ENCODE measurements at places on chromosomes 3 and 15.
A peak's percentile ranks its signal among the peaks of the same experiment; 100 is the strongest.

GRCh38 chr3:117355566-117355965 lies 646.0 kb downstream of the TUSC7 start:
- peak; percentile 50 for DNase-seq

GRCh38 chr15:98740963-98741362 lies 92.6 kb downstream of the IGF1R start:
- DNase-seq = no peak

DNA sequence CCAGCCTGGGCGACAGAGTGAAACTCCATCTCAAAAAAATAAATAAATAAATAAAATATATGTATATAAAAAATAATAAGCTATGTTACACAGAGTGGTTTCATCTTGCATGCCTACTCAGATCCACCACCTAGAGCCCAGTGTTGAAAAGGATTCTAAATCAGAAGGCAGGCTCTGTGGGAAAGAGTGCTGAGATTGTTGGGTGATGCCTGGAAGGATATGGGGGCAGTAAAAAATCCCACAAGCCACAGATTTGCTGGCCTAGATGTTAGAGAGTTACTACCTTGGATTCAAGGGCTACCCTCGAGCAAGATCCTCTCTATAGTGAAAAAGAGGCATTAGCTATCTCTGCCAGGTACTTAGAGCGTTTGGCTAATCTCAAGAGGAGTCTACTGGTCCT lies 144.3 kb downstream of the STAC start:
- DNase-seq = no peak

- DNase-seq = no peak
These were observed 21.3 kb downstream of the SLC35G2 start for GRCh38 chr3:136840252-136840651.

DNA sequence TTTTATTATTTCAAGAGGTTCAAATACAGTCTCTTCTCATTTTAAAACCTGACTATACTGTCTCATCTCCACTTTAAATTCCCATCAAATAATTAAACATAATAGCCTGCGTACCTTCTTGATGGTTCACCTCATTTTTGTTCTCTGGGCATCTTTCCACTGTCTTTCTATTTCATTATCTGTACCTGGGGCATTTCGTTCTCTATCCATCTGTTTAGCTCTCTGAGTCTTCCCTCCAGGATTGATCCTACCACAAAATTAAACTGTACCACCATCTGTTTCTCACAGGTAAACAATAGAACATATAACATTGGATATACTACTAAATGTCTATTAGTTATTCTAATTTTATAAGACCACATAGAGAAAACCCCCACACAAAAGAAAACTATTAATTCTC lies 1331.4 kb downstream of the NSUN3 start:
- no peak for DNase-seq

GRCh38 chr15:62770752-62771151 lies 271.8 kb upstream of the TPM1 start:
- no peak for DNase-seq

GRCh38 chr3:133747907-133748639 lies 1.9 kb downstream of the TF start:
- no peak for DNase-seq

GRCh38 chr3:25038922-25039321 lies 389.1 kb upstream of the RARB start:
- DNase-seq = no peak

DNA sequence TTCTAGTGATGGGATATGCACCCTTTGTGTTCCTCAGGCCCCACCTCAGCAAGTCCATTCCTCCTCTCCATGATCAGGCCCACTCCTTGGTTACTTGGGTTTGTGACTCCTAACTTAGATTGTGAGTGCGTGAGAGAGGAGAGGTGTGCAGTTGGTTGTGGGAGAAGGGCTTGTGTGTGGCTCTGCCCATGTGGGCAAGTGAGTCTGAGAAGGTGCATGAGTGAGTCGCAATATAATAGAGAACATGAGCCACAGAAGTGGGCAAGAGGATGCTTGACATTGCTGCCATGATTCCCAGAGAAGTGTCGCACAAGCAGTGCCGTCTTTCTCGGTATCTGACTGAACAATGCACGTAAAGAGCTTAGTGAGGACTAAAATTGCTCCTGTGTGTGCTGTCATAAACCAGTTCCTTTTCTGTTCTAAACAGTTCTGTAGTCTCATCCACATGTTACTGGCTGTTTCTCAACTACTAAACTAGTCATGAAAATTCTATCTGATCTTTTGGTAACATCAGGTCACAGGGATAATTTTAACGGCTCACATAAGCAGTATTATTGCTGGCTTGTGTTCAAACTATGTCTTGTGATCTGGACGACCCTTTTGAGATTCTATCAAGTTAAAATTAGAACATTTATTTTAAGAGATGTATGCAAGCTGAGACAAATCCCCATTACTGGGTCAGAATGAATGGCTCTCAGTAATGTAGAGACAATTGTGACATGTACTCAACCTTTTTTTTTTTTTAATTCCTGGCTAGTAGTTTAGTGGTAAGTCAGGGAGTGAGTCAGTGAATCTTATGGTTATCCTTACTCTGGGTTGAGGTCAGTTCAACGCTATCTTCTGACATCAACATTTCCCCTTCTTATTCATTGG lies 25.6 kb downstream of the GYG1 start:
- DNase-seq = no peak

GRCh38 chr15:69954666-69955065 lies 143.1 kb downstream of the TLE3 start:
- DNase-seq = no peak

GRCh38 chr3:162192340-162193029 lies 695.9 kb downstream of the OTOL1 start:
- no peak for DNase-seq

GRCh38 chr15:91956026-91956723 lies 102.7 kb downstream of the SLCO3A1 start:
- DNase-seq = no peak

DNA sequence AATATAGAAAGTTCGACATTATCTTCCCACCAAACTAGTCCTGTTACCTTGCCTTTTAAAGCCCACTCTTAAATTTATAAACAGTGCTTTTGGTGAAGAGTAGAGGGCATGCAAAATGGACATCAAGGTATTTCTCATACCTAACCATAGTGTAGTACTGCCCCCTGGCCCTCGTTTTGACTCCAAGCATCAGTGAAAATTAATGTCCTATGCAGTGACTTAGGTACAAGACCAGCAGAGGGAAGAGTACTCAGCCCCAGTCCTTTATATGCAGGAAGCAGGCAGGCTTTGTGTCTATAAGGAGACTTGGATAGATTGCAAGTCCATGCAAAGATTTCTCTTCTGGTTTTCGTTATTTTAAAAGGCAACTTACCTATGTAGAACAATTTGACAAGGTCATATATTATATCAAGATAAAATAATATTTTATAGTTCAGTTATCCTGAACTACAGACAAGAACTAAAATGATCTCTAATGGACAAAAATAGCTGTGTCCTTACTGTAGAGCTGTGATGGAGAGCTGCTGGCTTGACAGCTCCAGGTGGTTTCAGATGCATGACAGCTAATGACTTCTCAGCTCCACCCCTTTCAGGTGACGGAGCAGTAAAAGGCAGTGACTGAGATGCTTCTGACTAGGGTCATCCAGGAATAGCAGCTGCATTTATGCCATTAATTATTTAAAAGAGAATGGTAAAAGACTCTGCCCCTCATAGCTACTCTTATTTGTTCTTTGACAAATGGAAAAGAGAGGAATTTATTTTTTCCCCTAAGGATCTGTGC lies 646.1 kb downstream of the SQOR start:
- DNase-seq = peak; percentile 6

DNA sequence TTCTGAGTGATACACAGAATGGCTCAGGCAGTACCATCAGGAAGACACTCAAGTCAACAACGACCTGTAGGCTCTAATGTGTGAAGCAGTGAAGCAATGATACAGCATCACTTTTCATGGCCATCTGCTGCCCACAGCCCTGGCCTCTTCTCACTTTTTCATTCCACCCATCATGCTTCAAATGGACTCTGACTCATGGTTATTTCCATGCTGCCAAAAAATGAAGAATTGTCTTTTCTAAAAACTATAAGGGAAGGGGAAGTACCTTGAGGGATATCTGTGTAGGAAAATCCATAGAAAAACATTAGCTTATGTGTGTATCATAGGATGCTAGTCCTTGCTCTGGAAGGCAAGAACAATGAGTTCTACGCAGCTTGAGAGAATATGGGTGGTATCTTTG lies 11.5 kb downstream of the HGD start:
- DNase-seq = no peak

DNA sequence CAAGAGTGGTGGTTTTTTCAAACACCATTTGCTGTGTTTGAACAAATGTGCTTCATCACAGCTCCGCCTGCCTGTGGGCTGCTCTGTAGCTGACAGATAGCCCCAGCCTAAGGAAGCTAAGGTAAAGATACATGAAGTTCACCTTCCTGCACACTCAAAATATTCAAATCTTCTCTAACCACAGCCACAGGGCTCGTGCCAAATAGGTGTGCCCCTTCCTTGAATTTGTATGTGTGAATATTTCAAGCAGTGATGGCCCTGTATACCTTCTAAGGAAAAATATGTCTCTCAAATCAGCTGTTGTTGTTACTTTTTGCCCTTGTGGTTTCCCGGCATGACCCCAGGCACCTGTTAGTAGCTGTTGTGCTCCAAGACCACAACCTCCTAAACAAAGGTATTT lies 92.8 kb downstream of the CCNL1 start:
- no peak for DNase-seq

DNA sequence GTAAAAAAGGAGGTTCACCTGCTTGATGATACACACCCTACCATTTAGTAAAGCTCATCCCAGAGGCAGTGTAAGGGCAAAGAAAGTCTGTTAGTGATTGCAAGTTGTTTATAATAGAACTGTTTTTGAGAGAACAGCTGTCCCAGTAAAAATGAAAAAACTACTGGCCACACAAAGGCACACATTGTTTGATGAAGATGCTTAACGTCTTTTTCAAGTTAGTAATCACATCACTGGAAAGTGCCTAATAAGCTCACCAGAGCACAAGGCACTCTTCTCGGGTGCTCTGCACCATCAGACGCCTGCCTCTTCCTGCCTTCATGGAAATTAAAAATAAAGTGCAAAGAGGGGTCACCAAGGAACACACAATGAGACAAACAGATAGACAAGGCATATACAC lies 186.9 kb downstream of the PDZRN3 start:
- DNase-seq = no peak

DNA sequence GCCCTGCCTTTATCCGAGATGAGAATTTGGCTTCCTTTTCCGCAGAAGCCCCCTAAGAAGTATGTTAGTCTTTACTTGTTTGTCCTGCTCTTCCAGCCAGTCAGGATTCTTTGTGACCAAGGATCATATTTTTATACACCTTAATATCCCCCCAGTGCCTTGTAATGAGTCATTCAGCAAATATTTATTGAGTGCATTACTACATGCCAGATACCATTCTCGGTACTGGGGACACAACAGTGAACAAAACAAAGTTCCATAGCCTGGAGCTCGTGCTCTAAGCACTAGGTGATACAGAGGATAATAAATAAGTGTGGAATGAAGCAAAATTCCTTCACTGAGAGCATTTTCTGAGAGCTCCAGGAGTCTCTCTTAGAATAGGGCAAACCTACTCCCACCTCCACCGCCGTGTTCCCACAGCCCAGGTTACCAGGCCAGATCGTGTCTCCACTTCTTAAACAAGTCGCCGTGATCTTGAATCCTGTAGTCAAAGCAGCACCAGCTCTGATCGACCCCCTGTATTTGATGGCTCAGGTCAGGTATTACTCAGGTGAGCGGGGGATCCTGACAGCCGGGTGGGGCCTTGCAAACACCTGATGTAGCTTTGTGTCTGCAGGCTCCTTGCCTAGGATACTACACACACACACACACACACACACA lies 18.5 kb downstream of the TTC21A start:
- DNase-seq = no peak

Data from NCI-H1930 (cell line).